ENCODE measurements at places on chromosomes 7 and 10. TPM values are rescaled to one million over a fixed set of nuclear protein-coding genes. Genes with fewer than 3 reads are reported as not detected.

GRCh38 chr7:24201226-24201625, 82.8 kb upstream of the NPY start:
- H3K27me3 ChIP-seq = no peaks in the 10 kb centered on the region
- no peak for DNase-seq
- no peak overlapping the region for H3K27ac ChIP-seq
- no peak overlapping the region for H3K4me3 ChIP-seq
- H3K36me3 ChIP-seq = no peaks in the 10 kb centered on the region
- no peaks in the 10 kb centered on the region for H3K4me1 ChIP-seq

DNA sequence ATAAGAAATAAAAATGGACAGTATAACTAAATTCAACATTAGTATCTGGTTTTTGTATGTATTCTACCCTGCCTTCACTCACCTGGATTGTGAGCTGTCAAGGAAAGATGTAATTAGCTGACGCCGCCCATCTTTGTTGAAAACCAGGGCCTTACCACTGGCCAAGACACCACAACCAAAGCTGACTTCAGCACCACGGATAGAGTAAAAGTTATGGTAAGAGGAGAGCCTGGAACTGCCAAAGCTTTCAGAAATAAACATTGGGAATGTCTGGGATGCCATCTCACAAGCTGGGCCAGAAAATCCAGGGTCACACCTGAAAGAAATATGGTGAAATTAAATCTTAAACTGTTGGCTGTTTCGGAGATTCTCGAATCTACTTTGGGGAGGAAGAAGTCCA, 190.1 kb upstream of the SLC26A5 start:
- no peak for DNase-seq
- no peak overlapping the region for H3K4me3 ChIP-seq
- H3K36me3 ChIP-seq = no peaks in the 10 kb centered on the region
- H3K4me1 ChIP-seq = no peaks in the 10 kb centered on the region
- no peak overlapping the region for H3K27ac ChIP-seq

- no peak overlapping the region for H3K27ac ChIP-seq
- H3K4me1 ChIP-seq = peaks cover 10% of the 10 kb centered on the region
- H3K27me3 ChIP-seq = no peaks in the 10 kb centered on the region
- H3K36me3 ChIP-seq = peaks cover 44% of the 10 kb centered on the region
- no peak for DNase-seq
- H3K4me3 ChIP-seq = no peak overlapping the region
Observed at GRCh38 chr7:44062903-44063295, 2.5 kb downstream of the PGAM2 start.

DNA sequence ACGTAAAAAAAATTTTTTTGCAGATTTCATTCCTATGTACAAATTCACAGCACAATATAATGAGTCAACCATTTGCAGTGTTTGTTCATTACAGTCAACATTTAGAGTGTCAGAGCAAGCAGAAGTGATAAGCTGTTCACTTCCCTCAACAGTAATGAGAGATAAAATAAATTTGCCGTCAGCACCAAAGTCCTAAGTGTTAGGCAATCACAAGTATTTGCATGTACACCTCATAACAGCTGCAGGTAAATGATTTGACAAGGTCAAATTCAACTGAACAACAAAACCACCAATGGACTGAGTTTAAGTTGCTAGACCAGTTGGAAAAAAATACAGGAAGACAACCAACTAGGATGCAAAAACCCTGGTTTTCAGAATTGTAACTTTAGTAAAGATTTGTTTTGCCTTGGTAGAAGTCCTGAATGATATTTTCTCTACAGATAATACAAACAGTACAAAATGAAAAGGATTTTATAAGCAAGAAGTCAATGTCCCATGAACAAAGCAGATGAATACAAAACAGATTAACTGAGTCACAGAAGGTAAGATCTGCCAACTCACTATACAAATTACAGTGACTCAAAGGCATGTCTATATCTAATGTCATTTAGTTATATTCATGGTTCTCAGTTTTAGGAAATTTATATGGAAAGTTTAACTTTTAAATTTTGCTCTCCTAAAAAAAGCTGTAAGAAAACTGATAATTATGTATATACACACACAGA, 10.4 kb downstream of the RAPGEF5 start:
- no peaks in the 10 kb centered on the region for H3K36me3 ChIP-seq
- no peak for DNase-seq
- H3K4me3 ChIP-seq = no peak overlapping the region
- no peaks in the 10 kb centered on the region for H3K4me1 ChIP-seq

DNA sequence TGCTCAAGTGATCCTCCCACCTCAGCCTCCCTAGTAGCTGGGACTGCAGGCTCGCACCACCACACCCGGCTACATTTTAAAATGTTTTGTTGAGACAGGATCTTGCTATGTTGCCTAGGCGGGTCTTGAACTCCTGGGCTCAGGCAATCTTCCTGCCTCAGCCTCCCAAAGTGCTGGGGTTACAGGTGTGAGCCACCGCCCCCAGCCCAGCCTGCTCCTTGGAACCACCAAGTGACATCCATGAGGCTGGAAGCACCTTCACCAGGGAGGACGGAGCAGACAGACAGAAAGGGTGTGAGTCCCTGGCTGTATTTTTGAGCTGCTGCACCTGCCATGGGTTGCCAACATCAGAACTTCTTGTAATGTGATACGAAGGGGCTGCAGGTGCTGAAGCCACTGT, 62.3 kb upstream of the UBE3C start:
- H3K27me3 ChIP-seq = peaks cover 32% of the 10 kb centered on the region
- no peak overlapping the region for H3K4me3 ChIP-seq
- no peak for DNase-seq
- H3K27ac ChIP-seq = no peak overlapping the region
- no peaks in the 10 kb centered on the region for H3K4me1 ChIP-seq

- no peaks in the 10 kb centered on the region for H3K4me1 ChIP-seq
- H3K27ac ChIP-seq = no peak overlapping the region
- no peaks in the 10 kb centered on the region for H3K36me3 ChIP-seq
- no peak overlapping the region for H3K4me3 ChIP-seq
- H3K27me3 ChIP-seq = no peaks in the 10 kb centered on the region
Observed at GRCh38 chr7:49638166-49638565, 135.3 kb upstream of the VWC2 start.

DNA sequence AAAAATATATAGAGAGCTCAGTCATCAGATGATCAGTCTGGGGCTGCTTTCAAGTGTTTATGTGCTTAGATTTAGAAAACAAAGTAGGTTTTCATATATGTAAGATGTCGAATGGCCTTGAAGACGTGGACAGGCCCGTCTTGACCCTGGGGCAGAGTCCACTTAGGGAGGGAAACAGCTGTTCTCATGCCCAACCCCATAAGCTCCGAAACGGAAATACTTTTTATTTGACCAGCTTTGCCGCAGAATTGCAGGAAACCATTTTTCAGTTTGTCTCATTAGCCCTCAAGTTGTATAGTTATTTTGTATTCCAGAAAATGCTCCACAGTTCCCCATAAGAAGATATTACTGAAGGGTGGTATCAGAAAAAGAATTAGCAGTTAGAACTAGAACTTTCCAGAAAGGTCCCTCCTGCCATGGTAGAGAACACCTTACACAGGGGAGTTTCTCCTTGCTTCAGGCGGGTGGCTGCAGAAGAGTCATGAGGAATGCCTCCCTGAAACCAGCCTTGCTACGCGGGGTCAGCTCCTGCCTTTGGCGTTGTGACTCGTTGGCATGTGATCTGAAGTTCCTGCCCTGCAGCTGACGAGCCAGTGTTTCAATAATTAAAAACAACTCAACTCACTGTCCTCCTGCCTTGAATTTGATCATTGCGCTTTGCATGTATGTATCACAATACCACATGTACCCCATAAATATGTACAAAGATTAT, 192.7 kb downstream of the CELF2 start:
- H3K27ac ChIP-seq = no peak overlapping the region
- peaks cover 17% of the 10 kb centered on the region for H3K36me3 ChIP-seq
- H3K4me1 ChIP-seq = peaks cover 16% of the 10 kb centered on the region
- DNase-seq = no peak
- no peaks in the 10 kb centered on the region for H3K27me3 ChIP-seq

DNA sequence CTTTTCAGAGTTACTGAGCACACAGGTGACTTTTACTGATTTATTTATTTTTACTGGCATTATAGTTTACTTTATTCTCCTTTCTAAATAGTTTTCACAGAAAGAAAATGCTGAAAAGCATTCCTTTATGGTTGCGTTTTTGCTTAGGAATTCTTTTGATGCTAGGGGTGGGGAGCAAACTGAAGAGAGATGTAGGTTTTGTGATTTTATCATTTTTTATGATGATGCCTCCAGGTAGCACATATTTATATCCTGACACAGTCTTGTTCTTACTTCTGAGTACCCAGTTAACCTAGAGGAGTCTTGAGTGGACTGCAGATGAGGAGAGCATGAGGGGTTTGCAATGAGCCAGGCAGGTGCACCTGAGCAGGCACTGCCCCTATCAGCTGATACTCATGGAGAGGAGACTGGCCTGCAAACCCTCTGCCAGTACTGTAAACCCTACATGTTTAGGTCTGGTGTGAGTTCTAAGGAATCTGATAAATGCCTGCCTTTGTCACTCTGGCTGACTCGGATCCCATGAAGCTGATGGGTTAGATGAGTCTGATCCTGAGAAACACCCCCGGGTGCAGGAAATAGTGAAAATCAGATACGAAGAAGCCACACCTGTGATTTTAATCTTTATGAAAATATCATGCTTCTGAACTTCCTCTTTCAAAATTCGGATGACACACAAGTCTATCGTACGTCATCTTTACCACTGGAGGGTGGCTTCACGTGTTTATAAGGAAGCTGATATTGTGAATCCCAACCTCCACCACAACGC, 302.9 kb downstream of the WDR37 start:
- no peak for DNase-seq
- H3K36me3 ChIP-seq = no peaks in the 10 kb centered on the region
- H3K4me3 ChIP-seq = no peak overlapping the region
- H3K27ac ChIP-seq = no peak overlapping the region
- H3K4me1 ChIP-seq = no peaks in the 10 kb centered on the region

GRCh38 chr7:71208881-71209280, 76.9 kb downstream of the GALNT17 start:
- H3K4me1 ChIP-seq = no peaks in the 10 kb centered on the region
- no peak overlapping the region for H3K27ac ChIP-seq
- H3K4me3 ChIP-seq = no peak overlapping the region
- no peaks in the 10 kb centered on the region for H3K27me3 ChIP-seq
- DNase-seq = no peak
- H3K36me3 ChIP-seq = no peaks in the 10 kb centered on the region

DNA sequence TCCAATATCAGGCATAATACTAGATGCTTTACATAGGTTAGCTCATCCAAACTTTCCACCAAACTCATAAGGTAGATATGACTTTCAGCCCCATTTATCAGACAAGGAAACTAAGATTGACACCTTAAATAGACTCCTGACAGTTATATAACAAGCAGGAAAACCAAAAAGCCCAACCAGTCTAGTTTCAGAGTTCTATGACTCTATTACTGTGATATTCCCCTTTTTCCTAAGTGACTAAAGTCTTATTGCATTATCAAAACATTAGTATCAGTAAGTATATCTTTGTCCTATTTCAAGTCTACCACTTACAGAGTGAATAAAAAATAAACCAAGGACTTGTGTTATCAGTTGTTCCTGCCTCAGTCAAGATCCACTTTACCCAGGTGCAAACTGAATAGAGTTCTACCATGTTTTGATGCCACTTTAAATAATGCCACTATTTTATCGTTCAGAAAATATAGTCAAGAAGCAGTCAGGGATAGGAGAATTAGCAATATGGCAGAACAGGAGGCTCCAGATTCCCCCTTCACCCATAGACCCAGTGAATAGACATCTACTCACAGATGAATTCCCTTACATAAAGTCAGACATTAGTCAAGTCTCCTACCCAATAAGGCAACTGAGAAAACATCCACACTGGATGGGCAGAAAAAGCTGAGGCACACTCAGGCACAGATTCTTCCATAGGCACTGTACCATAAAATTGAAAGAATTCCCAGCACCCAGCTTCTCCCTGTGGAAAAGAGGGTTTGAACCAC, 74.1 kb downstream of the CRPPA start:
- no peak overlapping the region for H3K4me3 ChIP-seq
- H3K27ac ChIP-seq = no peak overlapping the region
- no peaks in the 10 kb centered on the region for H3K36me3 ChIP-seq
- peaks cover 8% of the 10 kb centered on the region for H3K4me1 ChIP-seq
- DNase-seq = no peak
- no peaks in the 10 kb centered on the region for H3K27me3 ChIP-seq

- no peak for DNase-seq
- H3K4me3 ChIP-seq = no peak overlapping the region
- no peaks in the 10 kb centered on the region for H3K27me3 ChIP-seq
- H3K27ac ChIP-seq = no peak overlapping the region
- no peaks in the 10 kb centered on the region for H3K36me3 ChIP-seq
- H3K4me1 ChIP-seq = no peaks in the 10 kb centered on the region
Observed at GRCh38 chr10:108363576-108363975, 1199.1 kb upstream of the SORCS1 start.

GRCh38 chr10:71974489-71975021, 10.4 kb downstream of the CHST3 start:
- H3K27ac ChIP-seq = peak overlapping the region; percentile 17
- no peak for DNase-seq
- H3K27me3 ChIP-seq = no peaks in the 10 kb centered on the region
- no peak overlapping the region for H3K4me3 ChIP-seq

GRCh38 chr10:12321641-12322040, 27.7 kb upstream of the CAMK1D start:
- no peaks in the 10 kb centered on the region for H3K4me1 ChIP-seq
- no peak overlapping the region for H3K27ac ChIP-seq
- no peaks in the 10 kb centered on the region for H3K36me3 ChIP-seq
- H3K4me3 ChIP-seq = no peak overlapping the region

DNA sequence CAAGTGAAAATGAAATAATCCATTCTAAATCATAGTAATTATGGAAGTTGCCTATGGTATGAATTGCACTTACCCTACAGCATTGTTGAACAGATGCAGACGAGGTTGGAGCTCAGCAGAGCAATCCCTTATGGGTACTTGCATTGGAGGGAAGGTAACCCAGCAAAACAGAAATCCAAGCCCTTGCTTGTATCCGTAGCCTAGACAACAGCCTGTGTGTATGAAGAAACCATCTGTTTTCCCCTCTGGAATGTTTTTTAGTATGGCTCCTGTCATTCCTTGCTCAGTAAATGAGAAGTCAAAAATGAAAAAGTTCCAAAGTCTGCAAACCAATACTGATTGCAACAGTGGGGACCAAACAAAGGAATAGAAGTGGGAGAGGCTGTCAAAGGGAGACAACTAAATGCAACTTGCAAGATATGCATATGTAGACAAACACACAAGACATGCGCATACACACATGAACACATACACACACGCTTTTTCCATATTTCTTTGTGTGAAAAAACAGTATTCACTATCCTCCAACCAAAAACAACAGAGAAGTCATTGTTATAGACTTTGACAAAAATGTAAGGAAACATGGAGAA, 260.8 kb downstream of the DYNC1I1 start:
- DNase-seq = no peak
- no peak overlapping the region for H3K4me3 ChIP-seq
- H3K27me3 ChIP-seq = no peaks in the 10 kb centered on the region
- H3K36me3 ChIP-seq = no peaks in the 10 kb centered on the region

Gene PIK3AP1
- total RNA-seq = 65.2 TPM

Gene TLX1
- total RNA-seq = not detected

Gene TMEM270
- not detected for total RNA-seq

Gene PDE1C
- total RNA-seq = 13.0 TPM

Gene AOC1
- total RNA-seq = 0.64 TPM

Gene OR2A12
- not detected for total RNA-seq

Gene RHEB
- 103 TPM for total RNA-seq

Gene GIMAP5
- total RNA-seq = 41.8 TPM

Gene CDC14C
- total RNA-seq = not detected

Gene XRCC2
- 0.46 TPM for total RNA-seq
